Fibroblast of skin of right quadriceps (primary cell): ENCODE measurements at places on chromosomes 4 and X.

DNA sequence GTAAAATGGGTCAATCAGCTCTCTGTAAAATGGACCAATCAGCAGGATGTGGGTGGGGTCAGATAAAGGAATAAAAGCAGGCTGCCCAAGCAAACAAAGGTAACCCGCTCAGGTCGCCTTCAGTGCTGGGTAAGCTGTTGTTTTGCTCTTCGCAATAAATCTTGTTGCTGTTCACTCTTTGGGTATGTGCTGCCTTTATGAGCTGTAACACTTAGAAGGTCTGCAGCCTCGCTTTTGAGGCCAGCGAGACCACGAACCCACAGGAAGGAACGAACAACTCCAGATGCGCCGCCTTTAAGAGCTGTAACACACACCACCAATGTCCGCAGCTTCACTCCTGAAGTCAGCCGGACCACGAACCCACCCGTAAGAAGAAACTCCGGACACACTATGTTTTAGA lies 11.5 kb upstream of the CAMK2D start:
- DNase-seq, result no peak

DNA sequence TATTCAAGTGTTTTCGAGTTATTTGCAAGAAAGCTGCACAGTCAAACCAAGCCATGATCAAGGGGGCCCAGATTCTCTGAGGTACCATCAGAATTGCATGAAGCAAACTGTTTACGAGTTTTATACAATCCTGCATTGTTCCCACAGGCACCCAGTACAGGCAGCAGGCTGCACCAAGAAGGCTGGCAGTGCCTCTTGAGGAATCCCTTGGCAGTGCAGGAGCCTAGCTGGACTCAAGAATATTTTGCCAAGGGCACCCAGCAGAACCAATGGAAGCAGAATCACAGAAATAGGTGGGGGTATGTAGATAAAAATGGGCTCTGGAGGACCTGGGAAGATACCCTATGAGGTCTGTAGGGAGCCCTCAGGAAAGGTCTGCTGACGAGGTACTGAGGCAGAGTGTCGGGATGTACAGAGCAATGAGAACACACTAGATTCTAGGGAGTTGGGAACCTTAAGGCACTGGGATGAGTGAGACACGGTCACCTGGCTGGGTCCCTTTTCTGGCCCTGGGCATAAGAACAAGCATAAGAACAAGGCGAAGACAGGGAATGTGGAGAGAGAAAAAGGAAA lies 2.5 kb upstream of the PLP1 start:
- DNase-seq, result peak; percentile 38

DNA sequence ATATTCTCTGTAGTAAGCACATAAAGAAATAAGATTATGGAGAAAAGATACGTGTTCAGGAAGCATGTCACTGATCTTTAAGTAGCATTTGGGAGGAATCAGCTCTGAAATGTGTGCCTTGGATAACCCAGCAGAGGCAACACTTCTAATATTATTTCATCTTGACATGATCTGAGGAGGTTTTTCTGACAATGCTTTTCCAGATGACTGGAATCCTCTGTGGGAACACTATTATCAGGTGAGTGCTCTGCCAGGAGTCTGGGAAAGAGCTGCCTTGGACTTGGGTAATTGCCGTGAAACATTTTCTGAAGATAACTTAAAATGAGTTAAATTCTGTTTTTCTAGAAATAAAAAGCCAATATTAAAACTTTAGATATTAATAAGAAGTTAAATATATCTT lies 78.2 kb upstream of the QRFPR start:
- no peak for DNase-seq

DNA sequence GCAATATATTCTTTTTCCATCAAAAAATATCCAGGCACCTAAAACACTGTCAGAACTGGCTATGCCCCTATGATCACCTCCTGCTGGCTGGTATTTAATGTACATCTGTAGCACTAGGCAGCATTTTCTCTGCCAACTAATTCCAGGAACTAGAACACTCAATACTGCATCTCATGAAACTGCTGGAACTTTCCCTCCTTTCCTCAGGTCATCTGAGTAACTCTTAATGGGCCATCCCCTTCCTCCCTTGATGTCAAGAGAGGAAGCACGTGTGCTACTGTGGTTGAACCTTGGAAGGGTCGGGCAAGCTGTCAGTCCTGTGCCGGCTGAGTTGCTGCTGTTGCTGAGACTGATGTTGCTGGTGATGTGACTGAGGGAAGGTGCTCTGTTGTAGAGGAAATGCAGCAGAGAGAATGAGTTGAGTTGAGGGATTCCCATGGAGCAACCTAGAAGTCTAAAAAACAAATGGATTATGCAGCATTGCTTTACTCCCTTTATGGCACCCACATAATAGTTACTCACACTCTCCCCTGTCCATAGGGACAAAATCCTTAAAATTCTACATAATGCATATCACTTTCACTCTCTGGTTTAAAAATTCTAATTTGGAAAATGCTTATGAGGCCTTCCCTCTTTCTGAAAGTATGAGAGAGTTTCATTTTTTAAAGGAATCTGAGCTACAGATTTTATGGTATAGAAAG lies 39.5 kb downstream of the TMEM165 start:
- peak; percentile 21 for DNase-seq

GRCh38 chr4:153153339-153153871 lies 50.8 kb upstream of the TRIM2 start:
- DNase-seq, result peak; percentile 48

DNA sequence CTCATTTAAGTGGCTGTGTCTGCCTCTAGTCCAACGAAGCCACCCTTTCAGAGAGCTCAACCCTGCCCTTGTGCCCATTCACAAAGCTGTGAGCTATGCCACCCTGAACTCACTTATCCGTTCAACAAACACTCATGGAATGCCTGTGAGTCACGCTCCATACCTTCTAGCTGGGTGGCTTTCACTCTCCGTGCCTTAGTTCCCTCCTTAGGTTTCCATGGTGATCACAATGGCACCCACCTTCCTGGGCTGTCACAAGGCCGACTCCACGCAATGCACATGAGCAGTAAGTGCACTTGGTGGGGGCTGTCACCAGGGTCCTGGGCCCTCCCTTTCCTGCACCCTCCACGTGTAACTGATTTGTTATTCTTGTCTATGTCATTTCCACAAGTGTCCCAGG lies 37.2 kb upstream of the PPP2R2C start:
- no peak for DNase-seq

DNA sequence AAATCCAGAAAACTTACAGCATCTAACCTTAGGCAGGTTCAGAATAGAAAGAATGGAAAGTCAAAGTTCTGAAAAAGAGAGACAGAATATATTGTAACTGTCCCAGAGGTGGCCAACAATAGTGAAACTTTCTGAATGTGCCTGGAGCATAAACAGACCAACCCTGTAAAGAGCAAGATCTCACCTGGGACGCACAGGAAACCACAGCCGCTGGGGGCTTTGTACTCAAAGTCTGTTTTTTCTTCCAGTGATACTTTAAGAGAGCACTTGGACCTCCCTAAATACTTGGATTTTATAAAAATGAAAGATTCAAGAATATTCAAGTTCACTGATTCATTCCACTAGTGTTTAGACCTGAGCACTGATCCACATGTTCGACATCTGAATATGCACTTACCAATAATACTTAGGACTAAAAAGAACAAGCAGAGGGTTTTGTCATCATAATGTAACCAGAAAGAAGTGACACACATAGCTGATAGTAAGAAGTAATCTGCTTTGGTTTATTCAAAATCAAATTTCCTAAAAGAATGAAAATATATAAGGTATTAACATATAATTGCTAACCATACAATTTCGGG lies 35.3 kb downstream of the ARAP2 start:
- DNase-seq, result no peak

DNA sequence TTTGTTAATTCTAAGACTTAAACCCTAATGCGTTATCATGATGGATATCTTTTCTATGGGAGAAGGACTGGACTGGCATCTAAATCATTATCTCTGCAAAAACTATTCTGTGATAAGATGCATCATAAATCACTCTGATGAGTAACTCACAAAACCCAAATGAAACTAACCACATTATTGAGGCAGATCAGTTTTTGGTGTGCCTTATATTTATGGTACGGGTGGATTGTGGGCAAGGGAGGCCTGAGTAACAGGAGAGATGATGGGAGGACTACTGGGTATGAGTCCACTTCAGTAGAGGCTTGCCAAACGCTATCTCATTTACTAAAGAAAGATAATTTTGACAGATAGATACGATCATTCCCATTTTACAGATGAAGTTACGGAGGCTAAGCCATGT lies 66.4 kb upstream of the GUCY1A1 start:
- DNase-seq, result peak; percentile 42

GRCh38 chrX:9614016-9614415 lies 149.2 kb downstream of the TBL1X start:
- DNase-seq, result peak; percentile 83

DNA sequence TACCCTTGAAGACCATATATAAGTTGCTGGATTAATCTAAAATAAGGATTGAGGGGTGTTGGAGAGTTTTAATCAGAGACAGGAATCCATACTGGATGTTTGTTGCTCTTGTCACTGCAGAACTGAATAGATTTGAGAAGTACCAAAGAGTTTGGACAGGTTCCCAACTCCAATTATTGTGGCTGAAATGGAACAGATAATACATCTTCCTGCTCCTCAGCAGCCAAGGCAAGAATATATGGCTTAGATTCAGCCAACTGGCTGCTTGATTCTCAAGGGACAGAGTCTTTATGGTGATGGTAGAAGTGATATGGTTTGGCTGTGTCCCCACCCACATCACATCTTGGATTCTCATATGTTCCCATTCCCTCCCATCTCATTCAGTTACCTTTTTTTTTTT lies 97.0 kb upstream of the PDHA2 start:
- DNase-seq, result no peak

DNA sequence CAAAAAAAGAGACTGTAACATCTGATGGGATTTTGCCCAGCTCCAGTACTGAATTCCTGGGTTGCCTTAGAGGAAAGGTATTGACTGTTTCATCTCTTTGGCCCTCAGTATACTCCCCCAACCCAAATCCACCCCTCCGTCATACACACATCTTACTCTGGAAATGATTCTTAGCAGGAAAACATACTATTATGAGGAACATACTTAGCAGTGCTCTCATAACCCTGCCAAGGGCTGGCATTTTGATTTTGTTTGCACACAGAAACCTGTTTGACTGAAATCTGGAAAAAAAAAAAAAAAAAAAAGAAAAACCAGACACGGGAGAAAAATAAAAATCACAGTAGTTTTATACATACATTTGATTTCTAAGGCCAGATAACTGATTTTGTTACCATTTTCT lies 19.4 kb upstream of the AR start:
- no peak for DNase-seq

DNA sequence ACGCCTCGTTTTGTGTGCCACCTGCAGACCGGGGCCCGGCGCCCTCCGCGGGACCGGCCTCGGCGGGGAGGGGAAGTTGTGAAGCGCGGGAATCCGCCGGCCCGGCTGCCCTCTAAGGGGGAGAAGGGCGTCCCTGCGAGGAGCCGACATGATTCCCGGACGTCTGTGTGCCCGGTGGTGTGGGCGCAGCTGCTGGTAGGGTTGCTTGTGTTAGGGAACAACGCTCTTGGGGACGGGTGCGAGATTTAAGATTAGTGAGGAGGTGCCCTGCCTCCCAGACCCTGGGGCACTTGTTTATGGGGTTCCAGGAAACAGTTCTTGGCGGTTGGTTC lies 627 bp downstream of the CDKN2AIP start:
- DNase-seq, result no peak
